ENCODE measurements at places on chromosomes 11 and 22.

DNA sequence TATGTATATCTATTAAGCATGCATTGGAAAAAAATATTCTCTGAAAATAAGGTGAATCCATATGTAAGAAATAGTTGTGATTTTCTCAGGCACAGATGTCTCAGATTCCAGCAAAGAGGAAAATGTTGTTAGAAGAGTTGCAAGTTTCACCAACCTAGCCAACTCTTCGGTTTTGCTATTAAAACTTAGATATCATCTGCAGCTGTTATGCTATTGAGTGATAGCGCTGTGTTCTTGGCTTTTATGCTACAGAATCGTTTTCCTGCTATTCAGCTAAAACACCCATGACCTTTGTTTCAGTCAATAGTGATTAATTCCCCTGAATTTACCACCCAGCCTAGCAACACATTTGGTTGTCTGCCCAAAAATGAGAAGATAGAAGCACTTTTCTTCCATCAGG lies 795.6 kb upstream of the ANO3 start:
- DNase-seq: no peak

DNA sequence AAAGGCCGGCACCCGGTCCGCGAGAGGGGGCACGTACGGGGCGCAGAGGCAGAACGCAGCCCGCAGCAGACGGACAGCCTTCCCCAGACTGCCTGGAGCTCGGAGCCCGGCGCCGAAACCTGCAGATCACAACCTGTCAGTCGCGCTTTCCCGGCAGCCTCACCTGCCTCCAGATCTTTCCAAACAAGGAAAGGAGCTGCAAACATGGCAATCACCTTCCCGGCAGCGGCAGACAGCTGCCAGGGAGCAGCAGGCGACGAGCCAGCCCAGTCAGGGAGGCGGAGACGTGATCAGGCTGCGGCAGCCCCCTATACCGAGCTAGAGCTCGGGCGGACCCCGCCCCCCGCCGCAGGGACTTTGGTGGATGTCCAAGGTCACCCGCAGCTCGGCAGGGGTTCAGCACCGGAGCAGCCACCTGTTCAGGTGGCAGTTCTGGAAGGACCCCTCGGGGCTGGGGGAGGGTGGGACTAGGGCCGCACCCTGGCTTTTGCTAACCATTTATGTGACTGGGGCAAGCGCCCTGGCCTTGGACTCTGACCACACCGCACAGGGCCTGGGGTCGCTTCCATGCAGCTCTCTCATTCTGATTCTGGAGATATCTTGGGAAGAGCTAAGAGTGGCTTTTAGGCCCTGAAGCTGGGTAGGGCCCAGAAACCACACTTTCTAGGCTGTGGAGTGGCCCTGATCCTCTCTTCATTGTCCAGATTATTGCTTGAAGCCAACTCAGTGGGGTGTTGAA lies 143.8 kb downstream of the NECTIN1 start:
- no peak for DNase-seq

DNA sequence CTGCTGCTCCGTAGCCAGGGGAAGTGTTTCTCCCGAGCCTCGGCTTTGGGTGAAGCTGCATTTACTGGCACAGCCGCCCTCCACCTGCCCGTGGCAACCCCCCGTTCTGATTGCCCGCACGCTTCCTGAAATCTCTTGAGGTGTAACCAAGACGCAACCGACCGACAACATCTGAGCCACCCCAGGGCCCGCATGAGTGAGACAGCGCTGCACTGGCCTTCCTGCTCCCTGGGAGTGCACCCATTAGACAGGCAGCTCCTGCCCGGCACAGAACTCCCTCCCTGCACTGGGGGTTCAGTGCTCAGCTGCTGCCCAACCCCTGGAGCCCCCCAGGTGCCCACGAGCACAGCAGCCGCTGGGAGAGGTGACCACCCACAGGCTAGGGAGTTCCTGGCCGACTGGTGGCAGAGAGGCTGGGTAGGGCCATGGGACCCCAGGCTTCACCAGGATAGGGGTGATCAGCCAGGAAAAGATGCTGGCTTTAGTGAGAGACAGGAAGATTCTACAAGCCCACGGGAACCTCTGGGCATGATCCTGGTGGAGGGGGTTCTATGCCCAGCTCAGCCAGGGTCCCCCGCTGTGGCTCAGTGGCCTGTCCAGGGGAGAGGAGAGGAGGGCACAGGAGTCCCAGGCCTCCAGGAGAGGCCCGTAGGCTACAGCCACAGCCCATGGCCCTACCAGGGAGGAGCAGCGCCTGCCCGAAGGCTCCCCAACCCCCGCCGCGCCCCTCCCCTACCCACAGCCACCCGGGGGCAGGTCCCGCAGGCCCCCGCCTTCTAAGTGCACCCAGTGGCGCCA lies 14.6 kb downstream of the PLXNB2 start:
- peak; percentile 59 for DNase-seq

DNA sequence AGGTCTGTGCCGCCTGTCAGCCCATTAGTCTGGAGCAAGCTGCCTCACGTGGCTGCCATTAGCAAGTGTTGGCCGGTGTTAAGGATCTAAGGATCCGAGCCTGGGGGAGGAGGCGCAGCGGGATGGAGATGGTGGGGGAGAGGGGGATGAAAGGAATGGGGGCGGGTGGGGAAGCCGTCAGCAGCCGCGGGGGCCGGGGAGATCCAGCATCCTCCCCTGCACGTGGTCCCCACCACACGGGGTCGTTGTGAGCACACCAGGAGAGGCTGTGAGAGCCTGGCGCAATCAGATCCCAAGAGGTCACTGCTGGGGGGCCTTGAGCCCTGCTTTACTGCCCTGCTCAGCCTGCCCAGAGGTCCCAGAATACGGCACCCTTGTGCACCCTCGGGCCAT lies 7.3 kb downstream of the CABP7 start:
- DNase-seq: no peak

GRCh38 chr22:24247011-24247507 lies 2.2 kb upstream of the GGT5 start:
- no peak for DNase-seq

DNA sequence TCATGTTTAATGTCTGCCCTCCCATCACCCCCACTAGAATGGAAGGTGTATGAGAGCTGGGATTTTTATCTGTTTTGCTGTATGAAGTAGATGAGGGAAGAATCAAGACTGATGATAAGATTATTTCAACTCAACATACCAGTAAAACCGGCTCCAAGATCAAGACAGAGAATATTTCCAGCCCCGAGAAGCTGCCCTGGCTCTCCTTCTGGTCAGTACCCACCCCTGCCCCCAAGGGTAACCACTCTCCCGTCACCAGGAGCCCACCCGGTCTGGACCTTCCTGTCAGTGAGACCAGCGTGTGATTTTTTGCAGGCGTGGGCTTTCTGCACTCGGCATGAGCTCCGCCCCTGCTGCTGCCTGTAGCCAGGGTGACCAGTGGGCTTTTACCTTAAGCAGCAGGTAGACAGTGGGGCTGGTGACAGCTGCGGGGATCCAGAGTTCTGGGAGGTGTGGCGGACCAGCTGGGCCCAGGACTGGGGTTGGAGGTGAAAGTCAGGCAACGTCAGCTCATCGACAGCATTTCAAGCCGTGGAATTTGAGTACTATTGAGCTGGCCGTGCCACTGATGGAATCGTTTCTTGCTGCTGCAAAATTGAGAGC lies 25.6 kb downstream of the RPL3 start:
- DNase-seq: no peak

GRCh38 chr22:36331912-36332622 lies 55.7 kb downstream of the MYH9 start:
- DNase-seq: peak; percentile 69

- no peak for DNase-seq
These were observed 11.0 kb upstream of the SPTBN2 start for GRCh38 chr11:66739983-66740382.

DNA sequence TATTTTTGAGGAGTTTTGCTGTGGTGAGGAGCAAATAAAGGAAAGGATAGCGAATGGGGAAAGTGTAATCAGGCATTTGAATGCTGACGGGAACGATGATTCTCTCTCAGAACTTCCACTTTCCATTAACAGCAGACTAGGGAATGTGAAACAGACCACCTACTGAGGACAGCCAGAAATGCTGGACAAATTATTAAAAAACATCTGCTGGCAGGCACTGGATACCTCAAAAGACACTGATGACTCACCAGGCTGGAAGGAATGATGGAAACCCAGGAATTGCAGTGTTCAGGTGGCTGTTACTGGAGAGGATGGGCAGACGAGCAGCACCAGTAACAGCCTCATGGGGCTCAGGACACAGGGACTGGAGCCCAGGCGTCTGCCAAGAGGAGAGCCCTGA lies 33.4 kb downstream of the PLA2G6 start:
- DNase-seq: no peak

- no peak for DNase-seq
These were observed 1026.6 kb downstream of the BRD1 start for GRCh38 chr22:48800886-48801607.
